ENCODE measurements at places on chromosomes 6 and 20.

DNA sequence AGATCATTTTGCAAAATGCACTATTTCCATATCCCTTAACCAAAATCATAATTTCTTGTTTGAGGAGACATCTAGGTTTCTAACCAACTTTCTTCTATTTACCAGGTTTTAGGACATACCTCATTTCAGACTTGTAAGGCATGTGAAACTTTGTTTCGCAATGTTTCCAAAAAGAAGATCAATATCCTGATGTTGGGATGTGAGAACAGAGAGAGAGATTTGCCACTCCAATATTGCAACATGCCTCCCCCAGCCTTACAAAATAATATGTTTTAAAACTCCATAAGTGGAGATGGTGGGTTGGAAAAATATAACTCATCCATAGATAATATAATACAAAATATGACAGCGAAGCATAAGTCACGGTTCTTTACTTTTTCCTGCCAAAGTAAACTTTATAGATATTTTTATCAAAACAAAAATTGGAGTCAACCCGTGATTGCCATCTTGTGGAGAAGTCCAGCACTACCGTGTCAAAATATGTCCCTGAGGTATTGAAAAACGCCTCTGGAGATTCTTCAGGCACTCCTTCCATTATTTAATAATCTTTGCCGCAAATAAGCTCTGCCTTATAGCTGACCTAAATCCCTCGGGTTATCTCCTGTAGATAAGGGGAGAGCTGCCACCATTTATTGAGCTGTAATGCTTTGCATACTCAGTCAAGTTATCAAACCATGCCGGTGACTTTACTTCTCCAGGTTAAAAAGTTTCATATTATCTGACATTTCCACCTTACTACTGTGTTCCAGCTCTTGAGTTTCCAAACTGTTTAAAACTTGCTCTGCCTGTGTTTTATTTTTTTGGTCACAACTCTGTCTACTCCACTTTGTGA is 534.2 kb downstream of the HACE1 start:
- DNase-seq, result no peak

DNA sequence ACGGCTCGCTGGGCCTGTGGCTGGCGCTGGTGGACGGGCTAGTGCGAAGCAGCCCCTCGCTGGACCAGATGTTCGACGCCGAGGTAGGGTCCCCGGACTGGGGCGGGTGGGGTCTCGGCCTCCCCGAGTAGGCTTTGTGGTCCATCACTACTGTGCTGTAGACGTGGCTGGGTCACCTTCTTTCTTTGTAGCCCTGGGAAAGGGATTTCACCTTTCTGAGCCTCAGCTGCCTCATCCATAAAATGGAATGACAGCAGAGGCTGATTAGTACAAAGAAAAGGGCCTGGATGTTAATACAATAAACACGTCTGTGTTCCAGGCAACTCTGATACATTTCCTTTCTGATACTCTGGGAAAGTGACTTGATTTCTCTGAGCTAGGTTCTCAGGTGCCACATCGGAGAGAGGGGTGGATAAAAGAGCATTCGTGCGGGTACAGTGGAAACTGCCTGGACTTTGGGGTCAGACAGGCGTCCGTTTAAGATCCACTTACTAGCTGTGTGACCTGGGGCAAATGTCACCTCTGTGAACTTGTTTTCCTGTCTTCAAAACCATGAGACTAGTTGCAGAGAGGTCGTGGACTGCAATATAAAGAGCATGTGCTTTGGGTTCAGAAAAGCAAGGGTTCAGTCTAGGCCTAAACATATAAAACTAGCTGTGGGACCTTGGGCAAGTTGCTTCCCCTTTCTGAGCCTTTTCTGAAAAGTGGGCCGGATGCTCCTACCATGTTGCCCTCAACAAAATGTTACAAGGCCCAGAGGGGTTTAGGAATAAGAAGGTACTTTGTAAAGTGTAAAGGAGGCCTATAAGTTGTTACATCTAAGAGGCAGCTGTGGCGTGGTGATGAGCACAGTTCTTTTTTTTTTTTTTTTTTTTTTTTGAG is 896 bp downstream of the SYS1 start:
- DNase-seq, result no peak

DNA sequence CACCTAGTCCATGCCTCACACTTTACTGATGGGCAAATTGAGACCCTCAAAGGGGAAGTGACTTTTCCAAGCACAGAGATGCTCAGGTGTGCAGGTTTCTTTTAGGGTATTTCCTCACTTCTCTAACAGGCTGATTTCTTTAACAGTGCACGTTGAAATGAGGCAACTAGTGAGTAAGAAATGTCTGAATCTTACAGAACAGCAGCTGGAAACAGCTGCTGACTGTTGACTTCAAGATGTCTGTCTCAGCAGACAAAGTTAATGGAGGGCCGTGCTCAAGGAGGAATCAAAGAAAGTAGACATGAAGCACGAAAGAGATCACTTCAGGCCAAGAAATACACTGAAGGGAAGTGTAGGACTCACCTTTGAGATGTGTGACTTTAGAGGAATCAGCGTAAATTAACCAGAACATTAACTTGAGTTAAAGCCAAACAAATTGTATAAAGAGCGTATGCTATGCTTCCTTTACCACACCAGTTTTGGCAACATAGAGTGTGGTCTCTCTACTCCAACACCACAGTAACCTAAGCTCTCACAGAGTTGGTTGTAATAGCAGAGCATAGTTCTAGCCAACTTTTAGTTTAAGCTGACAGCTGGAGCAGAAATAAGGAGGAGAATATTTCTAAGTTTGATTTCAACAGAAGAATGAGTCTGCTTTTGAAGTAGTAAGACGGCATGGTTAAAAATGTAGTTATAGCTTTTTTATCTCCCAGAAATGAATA is 60.9 kb downstream of the SAMD3 start:
- DNase-seq, result no peak

GRCh38 chr6:35449287-35449881 is 2.8 kb upstream of the FANCE start:
- no peak for DNase-seq

- no peak for DNase-seq
Measured at GRCh38 chr6:119308991-119309657, 40.4 kb downstream of the MAN1A1 start.

DNA sequence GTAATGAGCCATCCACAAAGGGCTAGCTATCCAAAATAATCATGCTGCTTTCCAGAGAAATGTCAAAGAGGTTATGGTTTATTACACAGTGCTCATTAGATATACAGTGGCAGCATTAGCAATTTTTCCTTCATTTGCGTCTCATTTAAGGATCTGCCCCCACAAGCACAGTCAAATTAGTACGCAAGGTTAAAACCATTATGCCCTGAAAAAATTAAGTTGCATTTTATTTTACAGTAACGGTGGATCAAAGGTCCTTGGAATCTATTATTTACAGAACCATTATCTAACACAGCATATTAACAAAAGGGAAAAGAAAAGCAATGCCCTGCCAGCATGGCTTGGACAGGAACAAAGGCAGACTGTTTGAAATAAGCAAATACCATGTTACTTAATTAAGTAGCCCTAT is 144.8 kb downstream of the PDSS2 start:
- no peak for DNase-seq

- no peak for DNase-seq
Measured at GRCh38 chr20:38157635-38158495, 7.2 kb downstream of the TGM2 start.

GRCh38 chr6:139161169-139161568 is 26.3 kb downstream of the HECA start:
- no peak for DNase-seq
